Stomach (tissue), 19 donors: ENCODE measurements at places on chromosomes 5 and 9. TPM values are rescaled to one million over a fixed set of nuclear protein-coding genes. Genes with fewer than 3 reads are reported as not detected.

DNA sequence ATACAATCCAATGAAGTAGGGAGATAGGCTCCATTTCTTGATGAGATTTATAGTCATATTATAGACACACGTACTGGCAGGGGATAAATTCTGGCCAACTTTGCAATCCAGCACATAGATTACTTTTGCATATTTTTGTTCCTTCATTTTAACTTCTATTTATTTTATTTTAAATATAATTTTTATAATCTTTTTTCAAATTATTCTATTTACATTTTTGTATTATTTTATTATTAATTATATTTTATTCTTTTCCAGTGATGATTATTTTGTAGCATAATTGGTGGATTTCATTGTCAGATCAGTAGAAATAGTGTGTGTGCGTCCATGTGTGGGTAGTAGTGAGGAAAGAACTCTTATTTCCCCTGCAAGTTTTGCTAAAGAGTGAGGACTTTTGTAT lies 980.1 kb upstream of the TYRP1 start:
- no peak for DNase-seq

GRCh38 chr5:131396015-131396414 lies 132.2 kb downstream of the CDC42SE2 start:
- no peak for DNase-seq

DNA sequence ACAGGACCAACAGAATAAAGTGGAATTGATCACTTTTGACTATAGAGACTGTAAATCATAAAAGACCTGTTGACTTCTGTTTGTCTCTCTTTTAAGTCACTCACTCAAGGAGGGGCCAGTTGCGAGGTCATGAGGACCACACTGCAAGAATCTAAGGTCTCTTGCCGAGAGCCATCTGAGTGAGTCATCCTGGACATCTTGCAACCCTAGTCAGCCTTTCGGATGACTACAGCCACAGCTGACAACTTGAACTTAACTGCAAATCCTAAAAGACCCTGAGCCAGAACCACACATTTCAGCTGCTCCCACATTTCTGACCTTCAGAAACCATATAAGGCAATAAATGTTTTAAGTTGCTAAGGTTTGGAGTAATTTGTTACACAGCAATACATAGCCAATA lies 129.7 kb upstream of the RAD23B start:
- no peak for DNase-seq

GRCh38 chr5:169695025-169695625 lies 58.0 kb downstream of the DOCK2 start:
- DNase-seq, result no peak

Gene PSIP1
- total RNA-seq, result 90.1 TPM

- DNase-seq, result no peak
Observed at GRCh38 chr5:102659151-102659550, 96.0 kb upstream of the PAM start.

Gene ARHGEF39
- total RNA-seq, result 11.6 TPM

DNA sequence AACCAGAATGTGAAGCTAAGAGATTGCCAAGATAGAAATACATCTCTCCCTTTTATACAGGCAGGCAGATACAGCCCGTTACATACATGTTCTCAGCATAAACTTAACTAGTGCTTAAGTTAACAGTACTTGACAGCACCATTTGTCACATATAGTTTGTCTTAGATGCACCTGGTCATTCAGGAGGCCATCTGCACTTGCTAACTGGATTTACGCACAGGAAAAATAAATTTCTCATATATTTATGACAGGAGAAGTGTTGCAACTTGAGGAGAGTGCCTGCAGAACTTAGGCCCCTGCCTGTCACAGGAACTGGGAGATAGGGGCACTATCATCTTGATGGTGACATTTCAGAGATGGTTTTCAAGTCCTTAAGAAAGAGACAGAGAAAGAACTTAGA lies 1462.1 kb upstream of the CDH9 start:
- no peak for DNase-seq

- DNase-seq, result no peak
Observed at GRCh38 chr5:151148583-151148982, 9.0 kb downstream of the ANXA6 start.

Gene ADRA1B
- 0.18 TPM for total RNA-seq

Gene SCGB3A1
- 785 TPM for total RNA-seq

Gene RORB
- 0.58 TPM for total RNA-seq

- DNase-seq, result no peak
Observed at GRCh38 chr5:10725636-10726035, 35.4 kb downstream of the DAP start.

DNA sequence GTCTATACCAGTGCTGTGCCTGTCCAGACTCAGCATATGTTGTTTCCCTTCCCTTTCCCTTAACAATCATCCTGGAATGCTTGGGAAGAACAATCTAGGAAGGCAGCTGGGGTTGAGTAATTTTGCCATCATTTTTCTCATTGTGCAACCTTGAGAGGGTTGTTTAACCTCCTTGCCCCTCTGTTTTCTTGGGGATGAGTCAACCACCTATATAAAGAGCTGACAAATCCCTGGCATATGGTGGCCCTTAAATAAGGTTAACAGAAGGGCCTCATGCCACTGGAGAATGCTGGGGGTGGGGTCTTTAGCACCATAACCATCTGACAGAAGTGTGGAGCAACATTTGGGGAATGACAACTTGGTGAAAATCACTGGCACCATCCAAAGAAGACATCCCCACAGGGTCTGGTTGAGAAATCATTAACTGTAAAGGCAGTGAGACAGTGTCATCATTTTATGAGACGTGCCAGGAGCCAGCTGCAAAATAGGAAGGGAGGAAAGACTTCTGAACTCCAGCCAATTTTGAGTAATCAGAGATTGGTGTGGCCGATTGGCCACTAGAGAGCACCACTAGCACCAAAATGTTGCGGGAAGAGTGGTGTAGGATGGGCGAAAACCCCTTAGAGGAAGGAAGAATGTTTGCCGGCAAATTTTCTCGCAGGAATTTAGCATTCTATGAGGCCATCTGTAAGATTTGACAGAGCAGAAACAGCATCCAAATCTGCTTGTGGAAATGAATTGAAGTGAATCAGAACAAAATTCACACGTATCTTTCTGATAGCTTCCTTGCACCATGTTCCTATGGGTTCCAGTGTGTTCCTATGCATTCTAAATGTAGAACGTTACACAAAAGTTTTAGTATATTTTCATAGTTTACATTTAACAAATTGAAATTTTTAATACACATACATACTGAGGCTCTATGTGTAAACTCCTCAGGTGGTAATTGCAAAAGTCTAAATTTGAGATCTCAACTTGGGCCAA lies 113.8 kb downstream of the MSX2 start:
- peak; percentile 37 for DNase-seq

DNA sequence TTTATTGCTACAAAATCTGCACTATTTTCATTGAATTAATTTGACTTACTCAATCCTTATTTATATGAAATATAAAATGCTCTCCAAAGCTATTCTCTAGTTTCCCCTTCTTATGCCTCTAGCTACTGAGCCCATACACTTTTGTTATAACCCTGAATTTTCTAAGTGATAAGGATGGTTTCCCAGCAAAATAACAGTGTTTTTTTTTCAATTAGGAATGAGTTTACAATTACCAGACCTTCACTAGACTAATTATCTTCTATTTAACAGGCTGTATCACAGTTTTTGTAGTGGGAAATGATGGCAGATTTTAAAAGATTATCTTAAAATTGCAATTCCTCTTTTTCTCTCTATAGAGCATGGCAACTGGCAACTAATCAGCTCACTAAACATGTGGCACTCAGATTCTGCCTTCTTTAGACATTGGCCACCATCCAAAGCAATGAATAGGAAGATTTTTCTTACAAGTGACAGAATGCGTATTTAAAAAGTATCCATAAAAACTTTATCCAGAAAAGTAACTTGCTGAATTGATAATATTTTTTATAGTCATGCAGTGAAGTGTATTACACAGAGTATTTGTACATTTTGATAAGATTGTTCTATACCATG lies 585.7 kb upstream of the ZNF608 start:
- no peak for DNase-seq

- no peak for DNase-seq
Observed at GRCh38 chr9:86459191-86459590, 105.0 kb upstream of the TUT7 start.

GRCh38 chr9:618478-618877 lies 223.0 kb upstream of the DMRT1 start:
- DNase-seq, result no peak

DNA sequence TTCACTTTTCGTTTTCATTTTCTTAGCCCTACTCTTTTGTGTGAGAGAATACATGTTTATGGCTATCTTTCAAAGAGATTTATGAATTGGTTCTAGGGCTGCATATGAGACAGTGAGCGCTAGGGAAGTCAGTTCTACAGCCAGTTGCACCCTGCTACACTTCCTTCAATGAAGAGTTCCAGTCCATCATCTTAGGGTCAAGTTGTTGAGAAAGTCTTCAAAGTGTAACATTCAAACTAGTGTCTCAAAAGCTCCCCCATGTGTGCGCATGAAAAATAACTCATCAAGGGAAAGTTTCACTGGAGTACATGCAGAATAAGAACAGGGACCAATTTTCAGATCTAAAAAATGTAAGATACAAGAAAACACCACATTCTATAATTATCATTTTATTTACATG lies 317.2 kb downstream of the DEPDC1B start:
- no peak for DNase-seq

DNA sequence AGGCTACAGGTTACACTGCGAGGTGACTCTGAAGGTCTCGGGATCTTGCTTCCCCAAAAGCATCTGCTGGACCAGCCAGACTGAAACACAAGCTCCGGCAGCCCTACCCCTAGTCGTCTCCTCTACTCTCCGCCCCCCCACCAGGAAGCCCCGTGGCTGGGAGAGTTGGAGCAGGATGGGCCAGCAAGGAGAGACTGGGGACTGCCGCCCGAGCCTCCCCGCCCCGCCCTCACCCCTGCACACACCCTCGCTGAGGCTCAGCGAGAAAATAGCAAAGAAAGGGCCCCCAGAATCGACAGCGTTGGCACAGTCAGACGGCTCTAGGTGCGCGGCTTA lies 1.3 kb downstream of the TRIM7 start:
- DNase-seq, result no peak

GRCh38 chr5:82327941-82328340 lies 49.8 kb upstream of the RPS23 start:
- DNase-seq, result no peak

DNA sequence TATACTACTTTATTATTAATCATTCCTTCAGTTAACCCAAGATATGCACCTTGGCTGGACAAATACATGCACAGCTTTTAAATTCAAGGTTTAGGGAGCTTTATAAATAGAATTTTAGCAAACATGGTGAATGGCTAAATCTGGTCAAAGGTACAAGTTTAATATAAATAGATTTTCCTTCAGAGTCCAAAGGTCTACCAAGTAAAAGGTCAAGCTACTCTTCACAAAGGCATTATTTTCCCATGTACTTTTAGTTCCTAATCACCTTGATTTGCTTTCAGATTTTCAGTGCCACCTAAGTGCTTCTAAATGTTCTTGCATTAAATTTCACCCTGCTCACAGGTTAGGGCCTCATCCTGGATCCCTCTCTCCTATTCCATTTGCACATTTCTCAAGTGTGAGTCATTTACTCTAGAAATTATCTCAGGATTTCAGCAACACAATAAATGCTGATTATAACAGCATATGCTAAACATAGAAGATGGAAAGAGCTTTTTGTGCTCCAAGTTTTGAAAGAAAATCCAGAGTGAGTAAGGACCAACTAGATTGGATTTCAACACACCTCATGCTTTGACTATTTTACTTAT lies 459.4 kb upstream of the ITGA1 start:
- no peak for DNase-seq

Gene NFX1
- total RNA-seq, result 46.9 TPM

Gene RMND5B
- 25.3 TPM for total RNA-seq

- peak; percentile 51 for DNase-seq
Observed at GRCh38 chr9:21395778-21396717, 10.8 kb upstream of the IFNA2 start.

Gene GRM6
- not detected for total RNA-seq

DNA sequence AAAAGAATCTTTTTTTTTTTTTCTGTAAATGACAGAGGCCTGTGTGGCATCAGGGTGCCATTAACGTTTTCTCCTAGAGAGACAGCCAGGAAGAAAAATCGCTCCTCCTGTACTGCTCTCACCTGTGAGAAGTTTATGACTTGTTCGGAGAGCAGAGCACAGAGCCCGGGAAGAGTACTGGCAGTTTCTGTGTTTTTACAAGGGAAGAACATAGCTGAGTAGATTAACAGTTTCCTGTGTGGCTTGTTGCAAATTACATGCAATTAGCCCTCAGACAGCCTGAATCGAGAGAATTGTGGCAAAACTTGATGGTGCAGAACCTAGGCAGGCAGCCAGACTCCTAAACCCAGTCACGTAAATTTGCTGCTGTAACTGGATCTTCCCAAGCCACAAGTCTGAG lies 32.1 kb downstream of the PRKACG start:
- DNase-seq, result no peak

DNA sequence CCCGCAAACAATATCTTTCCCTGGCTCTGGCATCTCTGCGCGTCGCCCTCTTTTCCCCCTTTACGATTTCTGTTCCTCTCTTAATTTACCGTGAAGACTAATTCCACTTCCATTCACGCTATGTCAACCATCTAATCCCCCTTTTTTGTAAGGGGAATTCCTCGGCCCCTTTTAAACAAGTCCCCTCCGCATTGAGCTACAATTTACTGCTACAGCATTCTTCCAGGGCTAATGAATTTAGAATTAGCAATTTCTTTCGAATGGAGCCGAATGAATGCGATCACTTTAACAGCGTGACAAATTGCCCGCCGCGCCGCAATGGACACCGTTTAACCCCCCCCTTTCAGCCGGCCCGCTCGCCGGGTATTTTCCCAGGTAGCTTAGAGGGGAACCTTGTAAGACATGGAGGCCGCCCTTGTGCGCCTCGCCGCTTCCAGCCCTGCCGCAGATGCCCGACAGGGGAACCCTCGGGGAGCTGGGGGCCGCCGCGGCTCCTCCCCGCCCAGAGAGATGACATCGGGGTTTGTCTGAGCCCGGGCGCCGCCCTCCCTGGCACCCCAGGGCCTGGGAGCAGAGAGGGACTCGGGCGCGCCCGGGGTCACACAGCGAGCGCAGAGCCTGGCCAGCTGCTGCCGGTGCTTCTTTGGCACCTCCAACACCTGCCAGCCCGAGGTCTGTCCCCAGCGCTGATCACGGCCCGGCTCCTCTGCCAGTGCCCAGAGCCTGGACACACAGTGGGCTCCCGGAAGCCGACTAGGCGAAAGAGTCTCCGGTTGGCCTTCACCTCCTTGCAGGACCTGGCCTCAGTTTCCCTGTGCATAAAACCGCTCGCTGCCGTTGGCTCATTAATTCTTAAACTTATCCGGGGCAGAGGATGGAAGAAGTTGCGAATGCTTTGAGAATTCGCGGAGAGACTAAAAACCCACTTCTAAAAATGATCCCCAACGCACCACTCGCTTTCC lies 1.3 kb downstream of the PRDM12 start:
- DNase-seq, result no peak

GRCh38 chr5:99998319-99998718 lies 536.9 kb upstream of the FAM174A start:
- no peak for DNase-seq

DNA sequence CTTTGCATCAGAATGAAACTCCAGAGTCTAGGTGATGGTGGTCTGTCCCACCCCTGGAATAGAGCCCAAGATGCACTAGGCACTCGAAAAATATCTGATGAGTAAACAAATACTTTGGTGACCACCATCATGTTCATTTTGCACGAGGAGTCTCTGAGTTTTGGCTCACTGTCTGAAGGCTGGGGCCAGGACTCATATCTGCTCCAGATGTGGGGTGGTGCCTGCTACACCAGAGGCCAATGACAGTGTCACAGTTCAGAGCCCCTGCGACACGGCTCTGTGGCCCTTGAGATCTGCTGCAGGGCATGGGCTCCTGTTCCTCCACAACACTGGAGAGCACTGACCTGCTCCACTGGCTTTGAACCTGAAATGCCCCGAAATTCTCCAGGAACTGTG lies 164.6 kb downstream of the ROR2 start:
- no peak for DNase-seq

Gene BSPRY
- 16.0 TPM for total RNA-seq

- DNase-seq, result peak; percentile 90
Observed at GRCh38 chr5:1140171-1140817, 28.4 kb upstream of the SLC12A7 start.
